ENCODE measurements at places on chromosomes 3 and 15.

DNA sequence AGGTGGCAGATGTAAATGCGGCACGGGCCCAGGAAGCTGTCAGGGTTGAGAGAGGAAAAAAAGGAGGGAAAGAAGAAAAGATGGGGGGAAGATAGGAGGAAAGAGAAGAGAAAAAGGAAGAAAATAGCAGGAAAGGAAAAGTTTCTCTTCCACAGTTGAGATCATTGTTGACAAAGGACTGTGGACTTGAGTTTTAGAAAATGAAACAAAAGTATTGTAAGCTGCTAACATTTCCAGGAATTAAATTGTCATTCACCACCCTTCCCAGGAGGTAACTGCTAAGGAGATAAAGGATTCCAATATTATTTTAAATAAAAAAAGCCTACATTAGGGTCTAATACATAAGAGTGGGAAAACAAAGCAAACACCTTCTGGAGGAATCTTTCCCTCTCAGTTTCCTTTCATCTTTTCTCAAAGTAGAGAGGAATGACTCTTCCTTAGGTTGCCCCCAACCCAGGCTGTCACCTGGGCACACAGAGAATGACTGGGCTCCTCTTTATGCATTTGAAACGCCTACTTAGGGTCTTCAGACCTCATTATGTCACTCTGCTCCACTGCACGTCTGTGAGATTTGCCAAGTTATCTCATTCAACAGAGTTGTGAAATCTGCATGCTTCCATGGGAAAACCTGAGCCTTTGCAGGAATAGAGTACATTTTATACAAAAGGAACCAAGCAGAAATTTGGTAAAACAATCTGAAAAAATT is 194.0 kb downstream of the TNIK start:
- DNase-seq: no peak

- no peak for DNase-seq
Observed at GRCh38 chr3:138455801-138456716, 21.6 kb downstream of the ESYT3 start.

GRCh38 chr15:94844538-94845389 is 613.4 kb downstream of the MCTP2 start:
- DNase-seq: no peak

DNA sequence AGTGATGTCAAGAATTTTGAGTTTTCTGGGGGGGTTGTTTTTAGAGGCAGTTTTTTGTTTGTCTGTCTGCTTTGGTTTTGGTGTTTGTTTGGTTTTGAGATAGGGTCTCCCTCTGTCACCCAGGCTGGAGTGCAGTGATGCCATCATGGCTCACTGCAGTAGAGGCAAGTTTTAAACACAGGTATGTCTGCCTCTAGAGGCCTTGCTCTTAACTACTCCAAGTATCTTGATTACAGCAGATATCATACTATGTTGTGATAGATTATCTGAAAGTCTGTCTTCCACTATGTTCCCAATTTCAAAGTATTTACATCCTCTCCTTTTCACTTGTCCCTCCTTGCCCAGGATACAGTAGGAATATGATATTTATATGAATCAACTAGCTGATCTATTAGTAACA is 57.7 kb downstream of the ERC2 start:
- DNase-seq: no peak

DNA sequence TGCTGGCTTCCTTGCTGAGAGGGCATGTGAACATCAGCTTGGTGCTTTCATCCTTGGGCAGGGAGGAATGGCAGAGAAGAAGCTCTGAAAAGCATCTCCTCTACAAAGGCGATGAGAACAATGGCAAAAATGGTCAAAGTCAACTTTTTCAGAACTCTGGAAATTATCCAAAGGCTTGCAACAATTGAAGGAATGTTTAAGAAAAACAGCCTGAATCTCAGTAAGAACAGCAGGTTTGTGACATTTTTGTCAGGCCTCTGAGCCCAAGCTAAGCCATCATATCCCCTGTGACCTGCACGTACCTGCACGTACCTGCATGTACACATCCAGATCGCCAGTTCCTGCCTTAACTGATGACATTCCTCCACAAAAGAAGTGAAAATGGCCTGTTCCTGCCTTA is 51.8 kb downstream of the ONECUT1 start:
- DNase-seq: no peak

DNA sequence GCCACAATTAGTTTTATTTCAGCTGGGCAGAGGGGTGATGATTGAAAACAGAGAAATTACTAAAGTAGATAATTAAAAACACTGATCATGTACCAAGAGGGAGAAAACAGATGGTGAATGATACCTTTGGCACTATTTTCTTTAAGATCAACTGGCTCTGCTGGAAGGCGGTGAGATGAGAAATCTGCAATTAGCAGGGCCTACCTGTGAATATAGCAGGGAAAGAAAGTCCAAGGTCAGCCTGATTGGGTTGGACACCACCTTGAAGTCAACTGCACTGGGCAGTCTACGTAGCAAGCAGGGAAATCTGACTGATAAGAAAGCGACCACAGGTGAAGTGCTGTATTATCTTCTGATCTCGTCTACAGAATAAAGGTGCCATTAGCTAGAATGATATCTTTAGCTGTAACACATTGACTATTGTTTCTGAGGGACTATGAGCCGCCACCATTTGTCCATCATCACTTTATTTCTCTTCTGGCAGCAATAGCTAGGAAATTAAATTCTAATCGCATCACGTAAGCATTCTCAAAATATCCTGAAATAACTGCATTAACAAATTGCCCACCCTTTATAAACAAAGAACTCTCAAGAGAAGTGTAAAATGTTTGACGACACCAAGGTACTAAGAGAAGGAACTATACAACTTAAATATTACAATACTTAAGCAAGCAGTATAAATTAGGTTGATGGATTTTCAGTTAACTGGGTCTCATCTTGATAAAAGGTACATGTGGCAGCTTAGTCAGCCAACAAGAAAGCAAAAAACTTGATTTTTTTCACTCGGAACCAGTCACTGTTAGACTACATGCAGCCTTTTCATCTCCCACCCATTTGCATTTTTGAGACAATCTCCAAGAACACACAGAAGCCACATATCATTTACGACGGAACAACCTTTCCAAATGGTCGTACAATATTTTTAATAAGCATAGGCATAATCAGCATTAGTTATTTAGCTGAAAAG is 1.3 kb downstream of the NEDD4 start:
- no peak for DNase-seq

GRCh38 chr3:17882981-17883380 is 140.6 kb upstream of the TBC1D5 start:
- DNase-seq: no peak

- DNase-seq: no peak
Observed at GRCh38 chr3:79424811-79425210, 343.0 kb downstream of the ROBO1 start.

DNA sequence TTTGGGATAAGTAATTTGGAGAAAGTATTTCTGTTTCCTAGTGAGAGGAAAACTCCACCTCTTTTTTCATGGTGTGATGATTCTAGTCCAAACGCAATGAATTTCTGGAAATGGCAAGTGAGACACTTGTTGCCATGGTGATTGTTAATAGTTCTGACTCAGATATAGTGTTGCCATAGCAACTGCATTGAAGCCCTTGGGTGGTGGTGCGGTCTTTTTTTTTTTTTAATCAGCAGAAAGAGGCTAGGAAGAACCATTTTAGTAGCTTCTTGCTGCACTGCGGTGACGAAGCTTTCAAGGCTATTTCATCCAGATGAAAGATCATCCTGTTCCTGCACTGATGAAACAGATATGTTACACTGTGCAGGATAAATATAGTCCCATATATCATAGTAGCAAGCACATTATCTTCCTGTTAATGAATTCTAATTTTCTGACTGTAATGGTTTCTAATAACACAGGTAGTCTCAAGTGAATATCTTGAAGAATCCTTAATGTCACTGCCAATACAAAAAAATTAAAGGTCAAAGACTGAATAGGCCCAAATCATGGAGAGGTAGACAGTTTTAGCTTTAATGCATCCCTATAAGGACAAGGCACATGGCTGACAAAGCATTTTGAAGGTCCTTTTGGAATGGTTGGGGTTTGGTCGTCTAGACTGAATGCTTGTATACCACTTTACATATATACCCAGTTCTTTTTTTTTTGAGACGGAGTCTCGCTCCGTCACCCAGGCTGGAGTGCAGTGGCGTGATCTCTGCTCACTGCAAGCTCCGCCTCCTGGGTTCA is 125.1 kb upstream of the ZBTB20 start:
- no peak for DNase-seq

DNA sequence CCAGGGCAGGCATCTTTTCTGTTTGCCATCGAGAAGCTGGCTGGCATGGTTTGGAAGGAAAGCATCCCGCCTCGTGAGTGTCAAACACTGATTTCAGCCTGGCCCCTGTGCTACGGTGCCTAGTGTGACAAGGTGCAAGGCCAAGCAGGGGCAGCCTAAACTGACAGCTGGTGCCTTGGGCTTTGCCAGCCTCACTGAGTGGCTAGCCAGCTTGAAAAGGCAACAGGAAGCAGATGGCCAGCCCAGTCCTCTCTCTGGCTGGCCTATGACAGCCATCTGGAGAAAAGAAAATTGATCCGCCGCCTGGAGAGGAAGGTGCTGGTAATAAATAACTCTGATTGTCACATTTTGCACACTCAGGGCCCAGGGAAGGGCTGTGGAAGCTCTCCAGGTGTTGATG is 52.2 kb downstream of the C3orf85 start:
- no peak for DNase-seq

- no peak for DNase-seq
Observed at GRCh38 chr15:52291204-52291603, 4.4 kb downstream of the MYO5C start.

GRCh38 chr15:25884370-25884769 is 21.2 kb upstream of the ATP10A start:
- no peak for DNase-seq

DNA sequence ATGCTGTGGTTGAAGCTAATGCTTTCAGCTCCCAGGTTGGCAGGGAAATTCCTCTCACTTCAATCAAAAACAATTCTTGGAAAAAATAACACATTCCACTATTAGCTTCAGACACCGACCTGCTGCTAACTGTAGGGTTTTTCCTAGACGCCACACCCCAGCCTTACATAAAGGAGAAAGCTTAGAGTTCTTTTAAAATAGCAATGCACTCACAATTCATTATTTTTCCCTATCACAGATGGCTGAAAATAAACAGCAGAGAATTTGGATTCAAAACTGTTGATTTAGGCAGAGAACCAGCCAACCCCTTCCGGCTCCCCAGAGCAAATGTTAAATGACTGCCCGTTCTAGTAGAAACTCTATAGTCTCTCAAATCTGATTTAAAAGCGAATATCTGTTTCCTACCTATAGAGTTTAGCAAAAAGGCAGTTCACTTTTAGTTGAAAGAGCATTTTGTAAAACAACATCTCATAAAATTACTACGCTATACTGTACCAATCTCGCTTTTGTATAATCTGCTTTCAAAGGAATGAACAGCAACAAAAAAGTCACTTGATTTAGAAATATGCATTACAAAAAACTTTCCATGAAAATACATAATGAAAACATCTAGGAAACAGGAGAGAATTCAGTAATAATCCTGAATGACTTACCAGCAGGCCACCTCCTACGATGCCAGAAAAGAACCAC is 586 bp downstream of the TM4SF1 start:
- no peak for DNase-seq

GRCh38 chr3:170470063-170471016 is 51.7 kb downstream of the CLDN11 start:
- no peak for DNase-seq

DNA sequence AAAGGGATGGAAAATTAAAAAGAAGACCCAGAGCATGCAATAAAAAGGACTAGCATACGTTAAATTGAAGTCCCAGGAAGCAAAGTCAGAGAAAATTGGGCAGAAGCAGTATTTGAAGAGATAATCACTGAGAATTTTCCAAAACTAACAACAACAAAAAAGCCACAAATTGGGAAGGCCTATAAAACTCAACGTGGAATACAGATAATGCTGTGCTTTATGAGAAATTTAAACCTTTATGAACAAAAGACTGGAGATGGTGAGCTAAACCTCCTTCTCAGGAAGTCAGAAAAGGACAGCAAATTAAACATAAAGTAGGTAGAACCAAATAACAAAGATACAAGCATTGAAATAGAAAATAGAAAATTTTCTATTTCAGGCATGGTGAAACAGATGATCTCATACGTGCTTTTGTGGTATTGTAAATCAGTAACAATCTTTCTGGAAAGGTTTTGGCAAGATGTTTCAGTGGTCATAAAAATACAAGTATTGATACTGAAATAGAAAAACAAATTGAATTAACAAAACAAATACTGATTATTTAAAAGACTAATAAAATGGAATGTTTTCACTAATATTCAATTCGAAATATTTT is 55.6 kb downstream of the LYSMD4 start:
- no peak for DNase-seq

DNA sequence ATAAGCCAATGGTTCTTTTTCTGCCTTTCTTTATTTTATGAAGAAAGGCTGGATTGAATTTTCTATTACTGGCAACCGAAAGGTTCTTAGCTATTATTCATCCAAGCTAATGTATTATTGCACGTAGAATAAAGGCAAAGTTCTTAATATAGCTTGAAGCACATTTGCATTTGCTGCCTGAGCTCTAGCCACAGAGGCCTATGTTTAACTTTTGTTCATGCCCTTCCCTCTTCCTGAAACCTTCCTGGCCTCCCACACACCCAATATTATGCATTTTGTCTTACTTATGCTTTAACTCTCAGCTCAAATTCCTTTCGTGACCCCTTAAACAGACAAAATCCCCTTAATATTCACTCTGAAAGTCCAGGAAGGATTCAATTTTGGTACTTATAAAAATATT is 71.0 kb upstream of the ZNF280D start:
- DNase-seq: no peak

GRCh38 chr15:45871121-45871855 is 236.5 kb downstream of the SQOR start:
- no peak for DNase-seq

DNA sequence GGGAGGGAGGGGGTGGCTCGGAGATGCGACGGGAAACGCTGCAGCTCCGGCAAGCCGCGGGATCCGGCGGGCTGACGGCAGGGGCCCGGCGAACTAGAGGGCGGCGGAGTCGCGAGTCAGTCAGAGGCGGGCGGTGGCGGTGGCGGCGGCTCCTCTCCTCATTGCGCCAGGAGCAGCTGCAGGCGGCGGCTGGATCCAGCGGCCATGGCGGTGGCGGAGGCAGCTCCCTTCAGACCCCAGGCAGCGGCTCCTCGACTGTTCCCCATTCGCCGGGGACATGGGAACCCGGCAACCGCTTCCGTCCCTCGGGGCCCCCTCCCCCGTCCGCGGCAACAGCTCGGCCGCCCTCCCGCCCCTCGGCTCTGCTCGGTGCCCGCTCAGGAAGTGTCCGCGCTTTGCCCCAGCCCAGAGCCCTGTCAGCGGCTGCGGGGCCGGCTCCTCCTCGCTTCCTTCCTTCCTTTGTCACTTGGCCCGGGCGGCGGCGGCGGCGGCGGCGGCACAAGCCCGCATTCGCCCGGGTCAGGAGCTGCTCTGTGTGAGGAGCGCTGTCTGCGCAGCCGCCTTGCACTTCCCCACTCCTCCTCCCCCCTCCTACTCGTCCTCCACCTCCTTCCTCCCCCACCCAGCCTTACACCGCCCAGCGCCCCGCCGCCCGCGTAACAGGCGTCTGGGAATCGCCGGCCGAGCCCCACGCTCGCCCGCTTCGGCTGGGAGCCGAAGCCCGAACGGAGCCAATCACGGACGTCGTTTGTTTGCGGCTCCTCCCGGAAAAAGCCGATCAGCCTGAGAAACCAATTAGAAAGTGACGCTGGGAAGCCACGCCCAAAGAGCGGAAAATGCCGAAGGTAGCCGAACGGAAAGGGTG is at the start of gene GSK3B:
GSK3B (minus strand) TSS at position 537 of the 865 bp plus-strand sequence. CDS start 1,013 bp downstream, outside the sequence.
- DNase-seq: peak; percentile 85

Measured in amygdala (tissue), 56 donors.